COR-L47 (cell line): ENCODE measurements at places on chromosomes 13 and 19.

DNA sequence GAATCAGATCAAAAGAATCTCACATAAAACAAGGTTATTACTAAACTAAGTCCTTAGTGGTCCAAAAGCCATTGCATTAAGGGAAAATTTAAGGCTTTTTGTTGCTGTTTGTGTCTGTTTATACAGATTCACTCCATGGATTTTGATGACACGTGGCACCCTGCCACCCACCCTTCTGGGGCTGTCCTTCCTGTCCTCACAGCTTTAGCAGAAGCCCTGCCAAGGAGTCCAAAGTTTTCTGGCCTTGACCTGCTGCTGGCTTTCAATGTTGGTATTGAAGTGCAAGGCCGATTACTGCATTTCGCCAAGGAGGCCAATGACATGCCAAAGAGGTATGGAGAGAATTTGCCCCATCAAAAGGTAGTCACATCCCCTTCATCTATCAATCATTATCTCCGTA lies 6.9 kb downstream of the ACOD1 start:
- no peak for DNase-seq

DNA sequence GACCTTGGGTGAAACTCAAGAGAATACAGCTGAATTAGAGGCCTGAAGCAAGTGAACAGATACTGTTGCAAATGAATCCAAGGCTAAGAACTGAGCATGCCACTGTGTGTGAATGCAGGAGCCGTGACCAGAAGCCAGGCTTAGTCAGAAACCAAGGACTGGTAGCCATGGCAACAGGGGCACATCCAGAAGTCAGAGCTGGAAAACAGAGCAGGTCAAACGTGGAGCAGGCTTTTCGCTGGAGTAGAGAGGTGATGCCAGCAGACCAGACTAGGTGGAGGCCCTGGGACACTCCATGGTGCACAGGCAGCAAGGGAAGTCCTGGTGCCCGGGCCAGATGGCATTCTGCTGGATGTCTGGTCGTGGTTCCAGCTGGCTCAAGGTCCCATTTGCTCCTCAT lies 564.1 kb downstream of the PCDH9 start:
- peak; percentile 66 for DNase-seq

GRCh38 chr13:110229905-110230563 lies 76.9 kb downstream of the COL4A1 start:
- DNase-seq, result no peak

DNA sequence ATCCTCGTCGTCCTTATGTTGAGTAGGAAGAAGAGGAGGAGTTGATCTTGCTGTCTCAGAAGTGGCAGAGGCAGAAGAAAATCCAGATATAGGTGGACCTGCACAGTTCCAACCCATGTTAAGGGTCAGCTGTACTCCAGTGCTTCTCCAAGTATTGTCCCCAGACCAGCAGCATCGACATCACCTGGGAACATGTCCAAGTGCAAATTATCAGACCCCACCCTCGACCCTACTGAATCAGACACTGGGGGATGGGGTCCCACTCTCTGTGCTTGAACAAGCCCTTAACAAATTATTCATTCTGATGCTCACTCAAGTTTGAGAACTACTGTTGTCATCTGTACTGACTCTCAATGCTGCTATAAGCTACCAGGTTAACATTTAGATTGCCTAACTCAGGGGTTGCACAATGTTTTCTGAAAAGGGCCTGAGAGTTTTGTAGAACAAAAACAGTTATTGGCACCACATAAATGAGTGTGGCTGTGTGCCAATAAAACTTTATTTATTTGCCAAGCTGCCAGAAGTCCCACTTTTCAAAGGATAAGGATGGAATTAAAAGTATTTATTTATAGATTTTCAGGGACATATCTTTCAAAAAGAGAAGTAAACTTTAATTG lies 226.7 kb upstream of the IPO5 start:
- DNase-seq, result no peak

DNA sequence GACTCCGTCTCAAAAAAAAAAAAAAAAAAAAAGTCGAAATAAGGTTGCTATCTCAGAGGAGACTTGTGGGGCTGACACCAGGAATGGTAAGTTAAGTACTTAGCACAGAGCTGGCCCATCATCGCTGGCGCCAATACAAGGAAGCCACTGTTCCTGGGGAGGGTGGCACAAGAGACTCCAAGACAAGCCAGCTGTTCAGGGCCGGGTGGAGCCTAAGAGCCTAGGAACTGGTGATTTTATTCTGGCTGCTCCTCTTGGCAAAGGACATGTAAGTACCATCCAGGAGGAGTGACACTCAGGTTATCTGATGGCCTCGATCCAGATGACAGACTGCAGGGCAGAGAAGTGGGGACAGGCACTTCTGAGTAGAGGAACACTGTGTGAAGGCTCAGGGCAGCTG lies 3.8 kb downstream of the ELOF1 start:
- DNase-seq, result no peak

- DNase-seq, result peak; percentile 27
These were observed 21.8 kb downstream of the OLFM2 start for GRCh38 chr19:9914315-9915207.

- DNase-seq, result no peak
These were observed 1.2 kb downstream of the F2RL3 start for GRCh38 chr19:16889883-16890460.

GRCh38 chr19:1261538-1261797 lies 7.7 kb upstream of the CIRBP start:
- DNase-seq, result peak; percentile 43

- DNase-seq, result no peak
These were observed 13.8 kb downstream of the SIPA1L3 start for GRCh38 chr19:37920591-37921450.

DNA sequence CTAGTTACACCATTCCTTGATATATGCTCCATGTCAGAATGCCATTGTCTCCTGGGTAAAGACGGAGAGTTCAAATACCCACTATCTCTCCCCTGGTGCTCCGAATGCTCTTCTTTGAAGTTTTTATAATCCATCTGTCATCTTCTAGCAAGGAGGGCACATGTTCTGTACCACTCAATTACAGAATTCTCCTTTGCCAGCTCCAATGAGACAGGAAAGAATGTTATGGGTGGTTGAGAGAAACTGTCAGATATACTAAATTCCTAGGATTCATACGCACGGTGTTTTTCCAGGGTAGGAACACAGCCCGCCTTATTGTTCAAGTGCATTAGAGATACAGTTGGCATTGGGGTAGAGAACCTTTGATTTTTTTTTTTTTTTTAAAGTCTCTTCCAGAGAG lies 118.0 kb upstream of the ZNF536 start:
- DNase-seq, result no peak

GRCh38 chr13:22128441-22129408 lies 457.9 kb downstream of the FGF9 start:
- DNase-seq, result no peak

- DNase-seq, result peak; percentile 65
These were observed 1434.7 kb upstream of the PRR20A start for GRCh38 chr13:55705971-55706370.

DNA sequence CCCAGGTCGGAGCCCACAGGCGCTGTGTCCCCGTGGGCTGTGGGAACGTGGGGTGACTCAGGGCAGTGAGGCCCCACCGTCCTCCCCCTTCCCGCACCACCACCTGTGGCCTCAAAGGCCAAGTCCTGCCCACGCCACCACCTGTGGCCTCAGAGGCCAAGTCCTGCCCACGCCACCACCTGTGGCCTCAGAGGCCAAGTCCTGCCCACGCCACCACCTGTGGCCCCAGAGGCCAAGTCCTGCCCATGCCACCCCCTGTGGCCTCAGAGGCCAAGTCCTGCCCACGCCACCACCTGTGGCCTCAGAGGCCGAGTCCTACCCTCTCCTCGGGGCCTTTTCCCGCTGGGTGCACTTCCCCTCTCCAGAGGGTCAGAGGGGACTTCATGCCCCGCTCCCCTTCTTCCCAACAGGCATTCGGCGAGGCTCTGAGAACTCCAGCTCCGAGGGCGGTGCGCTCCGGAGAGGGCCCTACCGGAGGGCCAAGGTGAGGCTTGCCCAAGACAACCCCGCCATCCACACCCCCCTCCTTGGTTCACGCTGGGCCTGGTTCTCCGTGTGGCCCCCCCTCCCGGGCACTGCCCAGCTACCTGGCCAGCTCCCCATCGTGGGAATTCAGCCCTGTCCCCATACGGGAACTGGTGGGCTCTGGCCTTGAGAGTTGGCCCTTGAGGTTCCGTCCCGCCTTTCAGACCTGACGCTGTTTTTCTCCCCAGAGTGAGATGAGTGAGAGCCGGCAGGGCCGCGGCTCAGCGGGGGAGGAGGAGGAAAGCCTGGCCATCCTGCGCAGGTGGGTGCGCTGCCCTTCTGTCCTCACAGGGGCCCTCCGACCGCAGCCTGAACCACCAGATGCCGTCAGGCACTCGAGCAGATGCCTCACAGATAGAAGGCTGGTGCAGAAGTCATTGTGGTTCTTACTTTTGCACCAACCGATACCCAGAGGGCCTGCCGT lies 27.4 kb upstream of the F7 start:
- DNase-seq, result no peak

- no peak for DNase-seq
These were observed 843.8 kb upstream of the SPRY2 start for GRCh38 chr13:81184556-81185265.

DNA sequence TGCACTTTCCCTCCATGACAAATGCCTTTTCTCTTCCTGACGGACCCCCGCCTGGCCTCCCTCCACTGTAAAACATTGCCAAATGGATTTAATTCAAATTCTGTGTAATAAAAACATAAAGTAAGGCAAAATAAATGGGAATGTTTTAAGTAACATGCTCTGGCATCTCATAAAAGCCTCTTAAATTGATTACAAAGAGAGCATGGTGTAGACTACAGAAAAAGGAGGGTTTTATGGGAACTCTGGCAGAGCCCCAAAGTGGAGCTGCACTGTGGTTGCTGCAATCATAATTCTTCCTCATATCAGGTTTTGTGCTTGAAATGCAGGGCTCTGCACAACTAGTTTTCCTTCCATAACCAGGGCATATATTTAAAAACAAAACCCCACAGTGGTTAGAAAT lies 44.3 kb upstream of the SIAH3 start:
- DNase-seq, result no peak
